Activated CD4-positive, alpha-beta T cell treated with anti-CD3 and anti-CD28 coated beads, Interleukin-2, amount 50 U/mL, for 16 hours (primary cell): ENCODE measurements at places on chromosomes 16 and 17.

DNA sequence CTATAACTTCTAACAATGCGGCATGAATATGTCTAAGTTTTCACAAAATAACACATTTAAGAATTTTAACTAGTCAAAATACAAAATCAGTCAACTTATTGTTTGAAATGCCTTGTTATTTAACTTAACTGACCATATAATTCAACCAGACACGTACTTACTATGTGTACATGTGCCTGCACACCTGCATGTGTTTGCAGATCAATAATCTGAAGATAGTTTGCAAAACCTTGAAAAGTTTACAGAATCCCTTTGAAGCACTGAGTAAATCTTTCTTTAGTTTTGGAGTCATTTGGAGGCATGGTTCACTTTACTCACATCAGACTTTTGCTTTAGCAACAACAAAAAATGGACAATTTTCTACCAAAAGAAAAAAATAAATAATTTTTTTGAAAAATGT is 363.8 kb downstream of the PMP22 start:
- no peak for DNase-seq

GRCh38 chr17:879546-880442 is 97.6 kb downstream of the MRM3 start:
- DNase-seq = peak; percentile 59

GRCh38 chr17:80441598-80442322 is 26.8 kb downstream of the ENDOV start:
- no peak for DNase-seq

GRCh38 chr17:70295731-70296130 is 126.4 kb downstream of the KCNJ2 start:
- no peak for DNase-seq

DNA sequence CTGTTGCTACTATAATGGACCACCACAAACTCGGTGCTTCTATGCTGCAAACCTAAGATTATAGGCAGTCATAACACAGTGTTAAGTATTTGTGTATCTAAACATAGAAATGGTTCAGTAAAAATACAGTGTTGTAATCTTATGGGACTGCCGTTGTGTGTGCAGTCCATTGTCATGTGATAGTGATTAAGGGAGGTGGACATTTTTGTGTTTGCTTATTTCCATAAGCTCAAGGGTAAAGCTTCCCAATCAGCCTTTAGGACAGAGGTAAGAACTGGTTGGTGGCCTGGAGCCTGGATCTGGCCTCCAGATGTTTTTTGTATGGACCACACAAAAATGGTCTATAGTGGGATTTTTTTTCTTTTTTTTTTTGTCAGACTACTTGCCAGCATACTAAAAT is 29.9 kb downstream of the WWOX start:
- no peak for DNase-seq

GRCh38 chr17:49645654-49646053 is 32.2 kb downstream of the SPOP start:
- no peak for DNase-seq

GRCh38 chr17:31256936-31257335 is 40.1 kb downstream of the OMG start:
- DNase-seq = no peak

GRCh38 chr17:30321314-30321713 is 12.5 kb downstream of the TMIGD1 start:
- no peak for DNase-seq

- DNase-seq = no peak
These were observed 145.2 kb downstream of the XYLT1 start for GRCh38 chr16:17325476-17326143.

DNA sequence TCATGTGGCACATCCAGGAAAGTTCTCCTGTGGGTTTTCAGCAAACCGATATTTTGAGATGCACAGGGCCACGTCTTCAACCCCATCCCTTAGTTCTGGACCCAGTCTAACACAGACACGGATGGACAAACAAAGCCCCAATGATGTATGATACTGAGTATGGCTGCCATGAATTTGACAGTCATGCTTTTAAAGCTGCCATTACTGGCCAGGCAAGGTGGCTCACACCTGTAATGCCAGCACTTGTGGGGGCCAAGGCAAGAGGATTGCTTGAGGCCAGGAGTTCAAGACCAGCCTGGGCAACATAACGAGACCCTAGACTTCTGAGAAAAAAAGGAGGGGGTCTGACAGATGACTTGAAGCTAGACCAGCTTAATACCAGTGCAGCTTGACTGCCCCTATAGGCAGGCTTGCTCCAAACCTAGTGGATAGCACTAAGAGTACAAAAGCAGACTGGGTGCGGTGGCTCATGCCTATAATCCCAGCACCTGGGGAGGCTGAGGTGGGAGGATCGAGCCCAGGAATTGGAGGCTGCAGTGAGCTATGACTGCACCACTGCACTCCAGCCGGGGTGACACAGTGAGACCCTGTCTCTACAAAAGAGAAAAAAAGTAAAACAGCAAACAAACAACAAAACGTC is 10.8 kb upstream of the ZNF629 start:
- DNase-seq = no peak

DNA sequence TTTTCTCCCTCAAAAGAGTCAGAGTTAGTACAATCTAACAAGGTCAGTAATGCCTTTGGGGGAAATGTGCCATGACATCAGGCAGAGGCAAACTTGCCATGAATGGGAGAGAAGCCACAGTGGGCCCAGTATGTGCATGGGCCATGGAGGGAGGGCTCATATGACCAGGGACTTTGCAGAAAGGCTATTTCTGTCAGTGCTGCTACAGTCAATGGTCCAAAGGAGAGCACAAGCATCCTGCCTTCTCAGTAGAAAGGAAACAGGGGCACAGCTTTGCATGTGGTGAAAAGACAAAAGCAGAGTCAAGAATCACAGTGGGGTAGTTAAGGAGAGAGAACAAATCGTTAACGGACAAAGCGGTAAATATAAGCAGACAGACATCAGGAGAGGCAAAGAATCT is 11.2 kb upstream of the CORO6 start:
- DNase-seq = no peak

DNA sequence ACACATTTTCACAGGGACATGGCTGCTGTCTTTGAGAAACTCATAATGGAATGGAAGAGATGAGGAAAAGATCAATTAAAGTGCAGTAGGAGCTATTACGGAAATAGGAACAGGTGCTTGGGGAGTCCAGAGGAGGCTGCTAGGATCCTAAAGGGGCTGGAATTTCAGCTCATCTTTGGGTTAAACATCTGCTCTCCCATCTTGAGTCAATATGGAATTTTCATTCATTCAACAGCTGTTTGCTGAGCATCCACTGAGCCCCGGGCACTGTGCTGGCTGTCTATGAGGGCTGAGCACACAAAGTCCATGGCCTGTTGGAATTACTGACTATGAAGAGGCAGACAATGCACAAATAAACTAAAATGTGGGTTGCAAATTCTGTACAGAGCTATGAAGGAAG is 47.9 kb downstream of the ASIC2 start:
- no peak for DNase-seq

GRCh38 chr16:53771655-53772497 is 67.9 kb downstream of the FTO start:
- no peak for DNase-seq

GRCh38 chr16:50369133-50369804 is 481 bp upstream of the BRD7 start:
- no peak for DNase-seq

DNA sequence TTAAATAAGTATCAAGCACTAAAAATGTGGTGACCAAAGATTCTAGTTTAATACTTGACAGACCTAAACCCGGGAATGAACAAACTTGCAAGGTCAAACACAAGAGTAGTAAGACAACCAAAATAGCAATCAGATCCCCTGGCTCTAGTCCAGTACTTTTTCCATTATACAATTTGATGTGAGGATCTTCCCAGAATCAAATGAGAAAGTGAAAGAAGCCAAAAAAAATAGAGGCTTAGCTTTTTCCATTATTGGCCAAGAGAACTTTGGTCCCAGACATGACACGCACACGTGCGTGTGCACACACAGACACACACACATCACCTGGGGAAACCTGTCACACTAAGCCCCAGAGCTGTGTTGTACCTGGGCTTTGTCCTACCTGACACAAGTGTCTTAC is 300.6 kb upstream of the CDH5 start:
- DNase-seq = no peak

GRCh38 chr17:59914274-59914854 is 21.4 kb downstream of the RPS6KB1 start:
- peak; percentile 34 for DNase-seq

- DNase-seq = no peak
These were observed 681 bp upstream of the MAPT start for GRCh38 chr17:45893725-45894021.

DNA sequence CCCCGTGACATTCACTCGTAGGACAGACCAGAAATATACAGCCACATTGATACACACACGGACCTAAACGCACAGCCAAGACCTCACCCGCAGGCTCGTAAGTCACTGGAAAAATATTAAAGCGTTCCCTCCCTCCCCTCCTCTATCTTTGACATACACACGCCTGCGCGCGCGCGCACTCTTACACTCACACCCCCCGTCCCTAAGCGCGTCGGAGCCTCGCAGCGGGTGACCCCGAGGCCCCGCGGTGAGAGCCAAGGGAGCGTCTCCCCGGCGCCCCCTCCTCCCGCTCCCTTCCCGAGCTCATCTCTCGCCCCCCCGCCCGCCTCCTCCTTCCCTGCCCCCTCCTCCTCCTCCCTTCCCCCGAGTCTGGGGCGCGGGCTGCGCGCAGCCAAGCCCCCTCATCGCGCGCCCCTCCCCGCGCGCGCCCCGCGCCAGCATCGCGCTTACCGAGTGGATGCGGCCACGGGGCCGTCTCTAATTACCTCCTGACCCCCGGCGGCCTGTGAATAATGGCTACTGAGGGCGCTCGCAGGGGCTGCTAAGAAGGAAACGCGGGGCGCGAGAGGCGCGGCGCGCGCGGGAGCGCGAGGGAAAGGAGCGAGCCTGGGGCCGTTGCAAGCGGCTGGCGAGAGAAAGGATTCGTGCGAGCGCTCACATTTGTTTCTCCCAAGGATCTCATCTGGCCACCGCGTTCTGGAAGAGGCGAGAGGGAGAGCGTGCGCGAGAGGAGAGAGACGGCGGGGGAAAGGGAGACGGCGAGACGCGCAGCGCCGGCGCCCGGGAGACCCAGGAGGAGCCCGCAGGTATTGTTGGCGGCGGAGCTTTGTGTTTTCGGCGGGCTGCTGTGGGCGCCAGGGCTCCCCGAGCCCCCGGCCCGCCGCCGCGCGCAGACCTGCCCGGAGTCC is 42.4 kb downstream of the RAI1 start:
- DNase-seq = peak; percentile 5

- DNase-seq = peak; percentile 36
These were observed 984 bp downstream of the CENPV start for GRCh38 chr17:16352303-16352666.

DNA sequence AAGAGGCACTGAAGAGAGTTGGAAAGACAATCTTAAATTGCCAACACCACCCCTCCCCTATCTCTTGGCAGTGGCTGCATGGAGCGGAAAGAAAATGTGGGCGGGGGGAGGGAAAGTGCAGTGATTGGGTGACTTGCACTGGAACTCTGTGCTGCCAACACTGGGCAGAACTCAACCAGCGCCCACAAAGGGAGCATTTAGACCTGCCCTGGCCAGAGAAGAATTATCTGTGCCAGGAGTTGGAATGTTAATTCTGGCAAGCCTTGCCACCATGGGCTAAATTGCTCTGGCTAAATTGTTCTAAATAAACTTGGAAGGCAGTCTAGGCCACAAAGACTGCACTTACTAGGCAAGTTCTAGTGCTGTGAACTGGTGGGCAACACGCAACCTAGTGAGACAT is 6.5 kb upstream of the CCL13 start:
- no peak for DNase-seq

DNA sequence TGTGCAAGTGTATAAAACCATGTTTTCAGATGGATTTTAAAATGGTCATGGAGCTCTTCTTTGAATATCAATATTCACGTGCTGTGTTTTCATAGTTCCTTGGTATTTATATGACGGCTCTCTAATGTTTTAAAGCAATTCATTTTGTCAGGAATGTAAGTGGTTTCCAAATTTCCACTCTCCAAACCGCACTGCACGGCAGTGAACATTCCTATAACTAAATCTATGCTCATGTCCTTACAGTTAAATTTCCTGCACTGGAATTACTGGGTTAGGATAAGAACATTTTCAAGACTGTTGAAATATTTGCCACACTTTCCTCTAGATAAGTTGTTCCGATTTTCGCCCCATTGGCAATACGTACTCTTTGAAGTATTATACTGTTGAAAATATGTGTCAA is 398.9 kb downstream of the PMP22 start:
- DNase-seq = no peak

DNA sequence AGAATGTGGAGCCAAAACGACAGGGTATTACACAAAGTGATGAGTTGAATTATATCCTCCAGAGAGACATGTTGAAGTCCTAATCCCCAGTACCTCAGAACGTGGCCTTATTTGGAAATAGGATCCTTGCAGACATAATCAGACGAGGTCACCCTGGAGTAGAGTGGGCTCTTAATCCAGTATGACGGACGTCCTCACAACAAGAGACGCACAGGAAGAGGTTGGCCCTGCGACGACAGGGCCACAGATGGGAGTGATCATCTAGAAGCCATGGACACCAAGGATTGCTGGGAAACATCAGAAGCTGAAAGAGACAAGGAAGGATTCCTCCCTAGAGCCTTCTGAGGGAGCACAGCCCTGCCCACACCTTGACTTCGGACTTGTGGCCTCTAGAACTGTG is 142.4 kb upstream of the AXIN2 start:
- no peak for DNase-seq

DNA sequence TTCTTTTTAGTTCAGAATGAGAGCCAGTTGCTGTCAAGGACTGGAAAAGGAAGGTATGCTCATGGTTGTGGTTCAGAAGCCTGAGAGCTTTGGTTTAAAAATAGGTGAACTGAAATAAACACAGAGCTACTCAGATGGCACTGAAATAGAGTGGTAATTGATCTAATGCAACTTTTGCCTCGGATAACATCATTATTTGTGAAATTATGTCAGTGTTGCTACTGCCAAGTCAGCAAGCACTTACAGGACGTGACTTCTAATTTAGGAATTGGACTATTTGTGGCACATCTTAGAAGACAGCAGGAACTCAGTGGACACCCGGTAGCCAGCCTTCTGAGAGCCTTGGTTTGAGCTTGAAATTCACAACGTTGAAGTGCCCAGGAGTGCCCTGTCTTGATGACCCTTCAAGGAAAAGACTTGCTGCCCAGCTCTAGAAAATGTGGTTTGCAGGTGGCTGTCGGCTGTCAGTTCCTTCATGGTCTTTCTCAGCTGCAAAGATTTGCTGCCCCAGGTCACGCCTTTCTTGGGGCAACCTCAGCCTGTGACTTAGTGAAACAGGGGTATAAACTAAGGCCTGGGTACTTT is 42.0 kb upstream of the XYLT1 start:
- DNase-seq = no peak
